ENCODE measurements at places on chromosomes 3 and 15.

GRCh38 chr15:48336940-48337339, 5.7 kb downstream of the DUT start:
- no peak for DNase-seq

GRCh38 chr3:65425880-65426279, 612.8 kb downstream of the MAGI1 start:
- no peak for DNase-seq

DNA sequence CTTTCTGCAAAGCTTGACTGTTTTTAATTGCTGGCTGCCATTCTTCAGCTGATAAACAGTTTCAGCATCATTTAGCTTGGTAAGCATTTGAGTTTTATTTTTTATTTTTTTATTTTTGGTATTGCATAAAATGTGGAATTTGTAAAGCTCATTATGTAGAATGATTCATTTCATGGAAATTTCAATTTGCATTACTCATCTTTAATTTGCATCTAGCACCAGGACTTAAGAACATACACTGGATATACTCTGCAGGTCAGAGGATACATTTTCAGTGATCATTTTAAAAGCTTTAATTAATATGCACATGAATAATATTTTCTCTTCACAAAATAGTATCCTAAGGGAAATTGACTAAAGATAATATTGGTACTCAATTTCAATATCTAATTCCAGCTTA, 732.4 kb upstream of the BCHE start:
- no peak for DNase-seq

GRCh38 chr3:107962946-107963345, 127.9 kb downstream of the CD47 start:
- no peak for DNase-seq

GRCh38 chr15:80697075-80697685, 2.1 kb downstream of the ABHD17C start:
- DNase-seq, result no peak

- no peak for DNase-seq
Observed at GRCh38 chr3:8472549-8472948, 29.1 kb upstream of the LMCD1 start.

GRCh38 chr3:122215592-122216298, 32.3 kb downstream of the CASR start:
- no peak for DNase-seq

DNA sequence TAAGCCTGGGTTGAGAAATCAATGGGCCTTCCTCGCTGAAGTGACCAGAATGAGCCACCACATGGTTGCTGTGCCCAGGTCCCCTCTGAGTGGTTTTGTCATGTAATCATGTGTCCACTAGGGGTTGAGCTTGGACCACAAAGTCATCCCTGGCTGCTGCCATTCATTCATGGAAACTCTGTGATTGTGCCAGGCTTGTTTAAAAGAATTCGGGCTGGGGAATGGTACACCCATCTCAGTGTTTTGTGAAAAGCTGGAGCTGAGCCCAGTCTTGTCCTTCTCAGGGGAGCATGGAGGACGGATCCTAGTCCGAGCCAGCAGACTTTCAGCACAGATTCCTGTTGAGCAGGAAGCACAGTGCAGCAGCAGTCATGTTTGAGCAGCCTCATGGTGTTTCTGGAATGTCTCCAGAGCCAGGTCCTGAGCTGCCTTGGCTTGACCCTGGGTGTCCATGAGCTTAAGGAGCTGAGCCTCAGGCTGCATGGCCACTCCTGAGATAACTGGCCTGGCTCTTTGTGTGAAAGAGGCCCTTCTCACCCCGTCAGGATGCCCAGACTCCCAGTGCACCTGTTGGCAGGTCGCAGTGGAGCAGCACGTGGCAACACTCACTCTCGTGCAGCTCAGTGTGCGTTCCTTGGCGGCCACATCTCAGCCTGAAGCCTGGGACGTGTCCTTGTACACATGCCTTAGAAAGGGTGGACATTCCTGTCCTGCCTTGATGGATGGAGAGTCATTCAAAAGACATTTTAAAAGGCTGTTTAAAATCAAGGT, 260.3 kb upstream of the TPM1 start:
- DNase-seq, result no peak

- DNase-seq, result no peak
Observed at GRCh38 chr15:25582886-25583285, 144.1 kb upstream of the UBE3A start.

GRCh38 chr3:194225988-194226663, 90.2 kb downstream of the HES1 start:
- no peak for DNase-seq

GRCh38 chr3:153744889-153745288, 376.3 kb upstream of the ARHGEF26 start:
- DNase-seq, result no peak

GRCh38 chr3:129953621-129954020, 20.9 kb upstream of the TRH start:
- DNase-seq, result no peak

- no peak for DNase-seq
Observed at GRCh38 chr3:101932326-101933068, 83.2 kb downstream of the NFKBIZ start.

- DNase-seq, result no peak
Observed at GRCh38 chr3:159480046-159480445, 508.6 kb upstream of the IL12A start.

GRCh38 chr3:76841747-76842146, 198.2 kb upstream of the ROBO2 start:
- DNase-seq, result no peak

Measured in activated effector memory CD4-positive, alpha-beta T cell treated with Interleukin-2 at 50 U/mL for 16 hours (primary cell).